ENCODE measurements at places on chromosomes 2 and 18. TPM values are rescaled to one million over a fixed set of nuclear protein-coding genes. Genes with fewer than 3 reads are reported as not detected.
A peak's percentile ranks its signal among the peaks of the same experiment; 100 is the strongest.

PDIA6 gene
- 86.8 TPM for total RNA-seq

DNA sequence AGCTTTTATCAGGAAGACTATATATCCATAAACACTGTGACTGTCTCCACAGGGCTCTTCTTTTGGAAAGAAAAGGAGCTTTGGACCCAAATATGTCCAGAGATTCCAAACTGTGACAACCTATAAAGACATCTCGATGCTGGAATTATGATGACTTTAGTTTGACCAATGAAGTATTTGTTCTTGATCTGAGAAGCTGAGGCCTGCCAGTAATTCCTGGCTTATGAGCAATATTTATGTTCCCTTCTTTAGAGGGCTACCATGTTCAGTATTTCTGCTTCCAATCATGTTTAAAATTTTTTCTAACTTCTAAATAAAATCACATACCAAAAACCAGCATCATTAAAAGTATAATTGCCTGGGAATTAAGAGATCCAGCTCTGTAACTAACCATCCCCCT lies 41.1 kb downstream of the FEZ2 start:
- no peak for DNase-seq

TSPYL6 gene
- 0.18 TPM for total RNA-seq

ABCB11 gene
- 0.29 TPM for total RNA-seq

DNA sequence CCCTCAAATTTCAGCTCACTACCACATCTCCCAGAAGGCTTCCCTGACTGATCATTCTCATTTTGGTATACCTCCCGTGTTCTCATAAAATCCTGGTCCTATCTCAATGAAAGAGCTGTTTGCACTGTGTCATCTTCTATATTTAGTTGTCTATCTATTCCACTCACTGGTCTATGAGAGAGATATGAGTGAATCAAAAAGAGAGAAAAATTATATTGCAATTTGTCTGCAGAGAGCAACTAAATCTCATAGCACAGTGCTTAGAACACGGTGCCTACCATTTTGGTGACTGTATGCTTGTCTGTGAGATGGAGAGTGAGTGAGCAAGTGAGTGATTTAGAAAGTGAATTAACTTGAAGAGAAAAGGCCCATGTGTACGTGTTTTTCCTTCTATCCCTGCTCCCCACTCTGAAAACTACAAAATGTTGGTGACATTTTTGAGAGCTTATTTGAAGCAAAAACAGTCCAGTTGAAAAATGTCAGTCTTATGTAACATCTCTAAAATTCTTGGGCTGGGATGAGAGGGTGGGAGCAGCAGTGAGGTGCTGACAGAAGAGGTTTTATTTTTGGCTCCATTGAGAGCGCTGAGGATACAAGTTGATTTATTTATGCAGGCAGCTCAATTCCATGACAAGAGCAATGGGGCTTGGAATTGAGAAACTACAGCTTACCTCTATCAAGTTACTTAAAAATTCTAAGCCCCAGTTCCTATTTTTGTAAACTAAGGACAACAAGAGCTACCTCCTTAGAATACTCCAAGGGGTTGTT lies 373.5 kb upstream of the CHST9 start:
- DNase-seq, result no peak

GRCh38 chr18:13364721-13365205 lies 146.2 kb downstream of the LDLRAD4 start:
- DNase-seq, result no peak

DNA sequence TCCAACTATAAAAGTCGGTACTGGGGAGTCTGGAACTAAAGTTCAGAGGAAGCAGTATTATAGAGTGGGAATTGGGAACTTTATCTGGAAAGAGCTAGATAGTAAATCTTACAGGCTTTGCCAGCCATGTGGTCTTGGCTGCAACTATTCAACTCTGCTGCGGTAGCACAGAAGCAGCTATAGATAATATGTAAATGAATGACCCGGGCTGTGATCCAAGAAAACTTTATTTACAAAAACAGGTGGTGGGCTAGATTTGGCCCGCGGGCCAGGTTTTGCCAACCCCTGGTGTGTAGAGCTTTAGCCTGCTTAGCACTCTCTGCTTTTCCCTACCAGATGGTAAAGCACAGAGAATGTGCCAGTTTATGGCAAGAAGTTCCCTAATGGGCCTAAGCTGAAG lies 70.8 kb downstream of the TNP1 start:
- no peak for DNase-seq

DNA sequence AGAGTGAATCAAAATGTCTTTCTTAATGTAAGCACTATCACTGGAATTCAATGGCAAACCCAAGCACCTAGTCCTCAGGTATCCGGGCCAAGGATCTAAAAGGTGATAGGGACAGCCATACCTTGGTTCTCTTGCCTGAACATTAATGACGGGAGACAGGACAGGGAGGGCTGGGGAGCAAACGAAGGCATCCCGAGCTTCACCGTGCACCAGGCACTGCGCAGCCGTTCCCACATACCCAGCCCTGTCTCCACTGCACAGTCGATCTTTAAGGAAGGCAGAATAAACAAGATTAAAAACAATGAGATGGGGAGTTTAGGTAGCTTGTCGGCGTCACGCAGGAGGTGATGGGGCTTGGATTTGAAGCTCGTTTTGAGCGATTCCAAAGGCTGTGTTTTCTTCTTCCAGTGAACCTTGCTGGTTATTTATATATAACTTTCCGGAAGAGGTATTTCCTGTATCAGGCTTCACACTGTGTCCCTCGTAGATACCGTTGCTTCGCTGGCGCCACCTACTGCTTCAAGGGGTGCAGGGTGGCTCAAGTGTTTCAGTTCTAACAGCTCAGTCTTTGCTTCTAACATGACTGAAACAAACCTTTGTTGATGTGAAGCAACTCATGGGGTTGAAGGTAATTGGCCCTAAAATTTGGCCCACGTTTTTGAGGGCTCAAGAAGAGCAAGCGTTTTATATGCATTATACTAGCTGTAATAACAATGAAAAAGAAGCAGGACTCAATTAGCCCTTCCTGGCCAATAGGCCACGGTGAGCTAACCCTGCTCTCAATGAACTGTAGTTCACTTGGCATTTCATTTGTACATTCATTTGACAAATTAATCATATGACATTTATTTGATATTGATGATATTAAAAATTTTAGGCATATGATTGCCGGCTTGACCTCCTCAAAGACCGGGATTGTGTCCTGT lies 77.4 kb downstream of the DCDC2C start:
- peak; percentile 19 for DNase-seq

DNA sequence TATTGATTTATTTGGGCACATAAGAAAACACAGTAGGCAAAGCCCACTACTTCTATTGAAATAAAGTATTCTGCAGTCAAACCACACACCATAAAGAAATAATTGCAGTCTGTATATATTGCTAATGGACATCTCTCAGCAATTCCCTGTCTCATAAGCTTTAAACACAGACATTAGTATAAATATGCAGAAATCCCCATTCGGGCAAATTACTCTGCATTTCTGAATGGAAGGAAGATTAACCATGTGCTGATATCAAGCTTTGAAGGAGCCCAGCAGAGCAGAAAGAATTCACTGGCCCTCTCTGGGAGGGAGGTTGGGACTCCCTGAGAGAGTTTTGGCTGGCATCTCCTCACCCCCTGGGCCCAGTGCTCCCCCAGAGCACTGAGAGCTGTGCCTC lies 269.6 kb downstream of the ATAD2B start:
- DNase-seq, result no peak

GRCh38 chr2:74812787-74813590 lies 20.9 kb upstream of the HK2 start:
- no peak for DNase-seq

- peak; percentile 7 for DNase-seq
Observed at GRCh38 chr2:42999391-42999841, 207.0 kb upstream of the HAAO start.

- DNase-seq, result no peak
Observed at GRCh38 chr2:113826346-113827285, 63.3 kb upstream of the ACTR3 start.

GRCh38 chr2:235421618-235422017 lies 72.2 kb upstream of the AGAP1 start:
- no peak for DNase-seq

DNA sequence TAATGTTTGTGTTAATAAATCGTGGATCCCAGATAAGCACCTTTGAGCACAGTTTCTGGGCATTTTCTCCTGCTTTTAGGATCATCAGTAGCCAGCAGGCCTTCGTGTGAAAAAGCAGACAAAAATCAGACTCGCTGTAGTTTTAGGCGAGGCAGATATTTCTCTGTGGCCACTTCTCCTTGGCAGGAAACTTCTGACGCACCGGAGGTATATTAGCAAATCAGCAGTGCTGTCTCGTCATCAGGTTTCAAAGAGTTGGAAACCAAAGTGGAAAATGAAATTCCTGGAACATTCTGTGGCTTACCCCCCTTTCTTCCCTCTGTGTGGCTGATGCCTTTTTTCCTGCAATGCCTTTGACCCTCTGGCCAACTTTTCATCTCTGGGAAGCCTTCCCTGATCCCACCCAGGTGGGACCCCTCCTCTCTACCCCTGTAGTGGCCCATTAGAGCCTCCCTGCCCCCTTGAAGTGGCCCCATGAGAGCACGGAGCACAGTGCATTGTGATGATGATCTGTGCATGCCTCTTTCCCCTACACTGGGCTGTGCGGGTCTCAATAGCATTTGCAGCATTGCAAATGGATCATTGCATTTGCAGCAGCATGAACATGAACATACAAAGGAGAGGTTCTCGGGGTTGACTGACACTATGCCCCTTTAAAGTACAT lies 93.3 kb downstream of the RNF144A start:
- peak; percentile 61 for DNase-seq

DNA sequence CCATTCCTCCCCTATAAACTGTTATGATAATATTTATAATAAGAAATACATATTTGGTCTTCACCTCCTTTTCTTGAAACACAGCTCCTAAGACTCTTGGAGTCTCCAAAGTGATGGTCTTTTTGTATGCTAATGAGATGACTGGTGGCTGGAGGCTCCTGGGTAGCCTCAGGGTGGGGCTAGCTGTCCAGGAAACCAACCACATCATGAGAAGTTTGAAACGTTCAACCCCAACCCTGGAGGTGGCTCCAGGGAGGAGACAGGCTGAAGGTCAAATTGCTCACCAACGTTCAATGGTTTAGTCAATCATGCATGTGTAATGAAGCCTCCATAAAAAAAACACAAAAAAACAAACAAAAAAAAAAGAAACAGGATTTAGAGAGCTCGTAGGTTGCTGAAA lies 298.7 kb upstream of the MGAT5 start:
- no peak for DNase-seq

SPRED2 gene
- 35.0 TPM for total RNA-seq

GRCh38 chr2:230975927-230976326 lies 20.0 kb upstream of the SPATA3 start:
- no peak for DNase-seq

ASXL3 gene
- total RNA-seq, result 13.0 TPM

TCF23 gene
- total RNA-seq, result 31.5 TPM

- DNase-seq, result no peak
Observed at GRCh38 chr2:67892339-67892846, 170.4 kb downstream of the C1D start.

DNA sequence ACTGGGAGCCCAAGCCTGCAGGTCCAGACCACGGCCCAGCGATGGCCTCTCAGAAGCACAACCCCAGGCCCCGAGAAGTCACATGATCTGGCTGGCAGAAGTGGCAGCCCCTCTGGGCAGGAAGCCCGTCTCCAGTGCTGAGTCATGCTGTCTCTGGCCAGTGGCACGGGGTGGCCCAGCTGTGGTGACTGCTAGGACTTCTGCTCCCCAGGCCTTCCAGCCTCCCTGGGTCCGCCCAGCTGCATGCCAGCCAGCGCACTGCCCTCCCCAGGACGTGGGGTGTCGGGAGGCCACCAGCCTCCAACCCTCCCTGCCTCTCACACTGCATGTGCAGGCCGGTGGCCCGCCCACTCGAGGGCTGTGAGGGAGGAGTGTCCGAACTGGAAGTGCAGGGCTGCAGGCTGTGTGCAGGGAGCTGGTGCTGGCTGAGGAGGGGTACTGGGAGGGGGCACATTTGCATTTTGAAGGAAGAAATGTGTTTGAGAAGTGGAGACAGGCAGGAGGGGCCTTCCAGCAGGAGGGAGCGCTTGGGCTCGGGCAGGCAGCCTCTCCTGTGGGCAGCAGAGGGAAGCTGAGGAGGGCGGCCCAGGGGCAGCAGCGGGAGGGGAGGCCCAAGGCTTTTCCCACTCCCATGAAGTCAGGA lies 17.0 kb upstream of the HPCAL1 start:
- DNase-seq, result peak; percentile 54

DNA sequence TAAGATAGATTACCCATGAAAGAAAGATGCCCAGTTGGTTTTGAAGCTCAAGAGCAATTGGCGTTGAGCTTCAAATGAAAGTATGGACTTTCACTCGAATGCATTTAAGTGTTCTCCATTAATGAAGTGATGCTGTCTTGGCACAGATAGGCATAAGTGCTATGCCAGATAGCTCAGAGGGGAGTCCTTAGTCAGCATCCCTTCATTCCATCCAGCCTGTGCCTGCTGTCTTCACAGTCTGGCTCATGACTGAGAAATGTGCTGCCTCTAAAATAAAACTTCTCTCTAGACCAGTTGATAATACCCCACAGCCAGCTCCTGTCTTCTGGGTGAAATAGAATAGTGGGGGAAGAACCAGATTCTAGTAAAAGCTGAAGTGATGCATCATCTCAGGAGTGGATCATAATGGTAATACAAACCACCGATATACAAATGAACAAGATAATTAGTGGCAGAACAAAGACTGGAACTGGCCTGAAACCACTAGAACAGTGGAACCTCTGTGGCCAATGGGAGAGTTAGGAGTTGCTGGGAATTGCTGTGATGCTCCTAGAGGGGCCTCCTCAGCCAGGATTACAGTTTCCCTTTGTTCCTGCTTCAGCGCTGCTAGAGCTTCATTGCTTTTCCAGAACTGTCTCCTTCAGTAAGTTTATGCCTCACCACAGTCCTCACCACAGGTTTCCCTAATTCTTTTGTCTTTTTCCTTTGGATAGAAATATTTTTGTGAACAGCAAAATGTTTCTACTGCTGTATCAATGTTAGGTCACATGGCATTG lies 359.3 kb downstream of the KIAA1328 start:
- no peak for DNase-seq

DNA sequence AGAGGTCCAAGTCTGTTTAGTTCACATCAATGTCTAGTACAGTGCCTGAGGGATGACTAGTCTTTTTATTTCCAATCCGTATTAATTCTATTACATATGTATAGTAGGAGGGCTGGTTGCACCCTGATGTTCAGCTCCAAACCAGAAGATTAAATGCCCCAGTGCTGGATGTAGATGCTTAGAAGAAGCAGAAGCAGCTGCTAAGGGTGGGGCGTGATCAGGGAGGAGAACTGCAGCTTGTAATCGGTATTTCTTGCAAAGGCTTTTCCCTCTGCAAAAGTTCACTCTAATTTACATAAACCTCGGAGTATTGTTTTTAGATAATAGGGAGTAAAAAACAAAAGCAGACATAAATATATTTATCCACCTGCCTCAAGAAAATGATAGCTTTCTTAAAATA lies 145.3 kb upstream of the ITGA4 start:
- DNase-seq, result no peak

YPEL5 gene
- 85.6 TPM for total RNA-seq

DNA sequence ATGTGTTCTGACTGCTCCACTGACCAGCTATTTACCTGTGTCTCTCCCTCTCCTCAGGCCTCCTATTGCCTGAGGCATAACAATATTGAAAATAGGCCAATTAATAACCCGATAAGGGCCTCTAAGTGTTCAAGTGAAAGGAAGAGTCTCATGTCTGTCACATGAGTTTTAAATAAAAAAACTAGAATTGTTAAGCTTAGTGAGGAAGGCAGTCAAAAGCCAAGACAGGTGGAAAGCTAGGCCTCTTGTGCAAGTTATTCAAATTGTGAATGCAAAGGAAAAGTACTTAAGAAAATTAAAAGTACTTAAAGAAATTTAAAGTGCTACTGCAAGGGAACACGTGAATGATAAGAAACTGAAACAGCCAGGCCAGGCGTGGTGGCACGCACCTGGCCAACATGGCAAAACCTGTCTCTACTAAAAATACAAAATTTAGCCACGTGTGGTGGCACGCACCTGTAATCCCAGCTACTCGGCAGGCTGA lies 44.9 kb upstream of the TAF4B start:
- DNase-seq, result no peak

Data from uterus (tissue), 4 donors.